ENCODE measurements at places on chromosomes 5 and 9.

DNA sequence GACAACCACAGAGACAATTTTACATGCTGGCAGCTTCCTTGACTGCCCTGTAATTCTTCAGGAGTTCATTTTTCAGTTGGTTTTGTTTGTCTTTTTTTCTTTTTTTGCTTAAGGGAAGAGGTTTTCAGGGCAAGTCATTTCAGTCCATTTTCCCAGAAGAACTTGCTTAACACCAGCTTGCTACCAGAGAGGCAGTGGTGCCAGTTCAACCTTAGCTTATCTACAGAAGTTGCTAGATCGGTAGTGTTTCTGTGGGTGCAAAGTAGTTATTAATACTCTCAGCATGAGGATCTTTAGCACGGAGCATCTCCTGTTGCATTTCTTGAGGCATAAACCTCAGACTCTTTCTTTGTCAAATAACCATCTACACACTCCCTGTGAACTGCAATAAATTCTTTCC lies 1.1 kb downstream of the SPEF2 start:
- DNase-seq: no peak

GRCh38 chr9:99015890-99016289 lies 72.2 kb downstream of the COL15A1 start:
- DNase-seq: no peak

- no peak for DNase-seq
These were observed 73.7 kb downstream of the SLC38A9 start for GRCh38 chr5:55638455-55638854.

DNA sequence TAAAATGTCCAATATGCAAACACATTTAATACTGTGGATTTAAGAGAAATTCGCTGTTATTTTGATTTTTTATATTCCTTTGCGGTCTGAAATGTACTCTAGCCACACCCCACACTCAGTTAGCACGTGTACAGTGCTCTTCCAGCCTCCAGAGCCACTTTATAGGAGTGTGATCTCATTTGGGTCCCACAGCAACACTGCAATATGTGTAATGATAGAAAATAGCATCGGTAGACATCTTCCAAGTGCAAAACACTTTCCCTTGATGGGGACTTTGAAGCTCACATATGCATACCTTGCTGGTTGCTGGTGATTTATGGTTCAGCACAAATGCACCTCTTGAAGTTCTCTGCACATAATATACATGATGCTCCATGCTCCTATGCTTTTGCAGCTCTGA lies 148.3 kb downstream of the GAS1 start:
- DNase-seq: no peak

DNA sequence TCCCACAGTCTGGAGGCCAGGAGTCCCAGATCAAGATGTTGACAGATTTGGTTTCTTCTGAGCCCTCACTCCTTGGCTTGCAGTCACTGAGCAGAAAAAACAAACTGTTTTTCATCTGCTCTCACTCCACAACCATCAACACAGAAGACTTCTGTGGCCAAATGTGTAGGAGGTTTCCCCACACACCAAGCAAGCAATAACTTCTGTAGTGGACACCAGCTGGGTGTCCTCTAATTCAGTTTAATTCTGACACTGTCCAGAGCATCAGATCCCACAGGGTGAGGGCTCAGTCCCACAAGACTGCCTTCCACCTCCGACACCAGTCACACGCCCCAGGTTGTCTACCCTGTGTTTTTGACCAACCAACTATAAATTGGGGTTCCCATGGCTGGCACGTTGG lies 209.9 kb downstream of the AOPEP start:
- no peak for DNase-seq

DNA sequence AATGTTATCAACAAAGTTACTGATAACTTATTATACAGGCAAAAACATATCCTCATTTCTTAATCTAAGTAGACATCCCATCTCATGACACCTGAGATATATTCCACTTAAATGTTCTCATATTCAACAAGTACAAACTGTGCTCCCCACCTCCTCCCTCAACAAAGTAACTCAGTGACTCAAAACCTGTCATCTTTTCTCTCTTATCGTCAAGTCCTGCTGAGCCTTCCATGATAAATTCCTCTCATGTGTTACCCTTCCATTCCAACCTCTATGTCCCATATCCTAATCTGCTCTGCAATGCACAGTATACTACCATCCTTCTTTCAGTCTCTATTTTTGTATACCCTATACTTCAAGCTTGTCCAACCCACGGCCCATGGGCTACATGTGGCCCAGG lies 13.6 kb downstream of the RNF145 start:
- DNase-seq: no peak

DNA sequence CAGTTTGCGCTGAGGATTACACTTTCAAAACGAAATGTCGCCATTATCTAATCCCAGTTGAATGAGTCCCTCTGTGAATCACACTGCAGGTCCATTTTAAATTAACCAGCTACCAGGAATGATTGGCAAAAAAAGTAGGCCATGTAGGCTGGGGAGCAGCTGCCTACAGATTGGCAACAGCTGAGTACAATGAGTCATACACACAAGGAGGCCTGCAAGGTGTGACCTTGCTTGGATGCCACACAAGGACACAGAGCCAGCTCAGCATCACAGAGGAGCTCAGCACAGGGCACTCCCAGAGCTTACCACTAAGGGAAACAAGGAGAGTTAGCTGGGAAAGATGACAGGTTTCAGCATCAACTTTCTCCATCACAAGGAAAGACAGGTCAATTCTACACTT lies 12.9 kb downstream of the HAVCR1 start:
- DNase-seq: no peak

DNA sequence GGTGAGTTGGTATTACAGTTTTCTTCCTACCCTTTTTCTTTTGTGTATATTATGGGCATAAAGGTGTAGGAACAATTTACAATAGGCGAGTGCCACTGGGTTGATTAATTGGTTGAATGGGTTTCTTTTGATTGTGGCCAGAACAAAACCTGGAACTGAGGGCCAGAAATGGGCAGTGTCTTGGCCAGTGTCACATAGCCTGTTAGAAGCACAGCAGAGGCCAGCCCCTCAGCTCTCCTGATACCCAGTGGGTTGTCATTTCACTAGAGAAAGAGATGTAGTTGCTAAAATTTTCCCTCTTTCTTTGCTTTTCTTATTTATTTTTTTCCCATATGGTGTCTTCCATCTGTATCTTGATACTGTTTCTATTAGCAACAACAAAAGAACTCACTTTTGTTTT lies 38.8 kb upstream of the SEMA6A start:
- no peak for DNase-seq

DNA sequence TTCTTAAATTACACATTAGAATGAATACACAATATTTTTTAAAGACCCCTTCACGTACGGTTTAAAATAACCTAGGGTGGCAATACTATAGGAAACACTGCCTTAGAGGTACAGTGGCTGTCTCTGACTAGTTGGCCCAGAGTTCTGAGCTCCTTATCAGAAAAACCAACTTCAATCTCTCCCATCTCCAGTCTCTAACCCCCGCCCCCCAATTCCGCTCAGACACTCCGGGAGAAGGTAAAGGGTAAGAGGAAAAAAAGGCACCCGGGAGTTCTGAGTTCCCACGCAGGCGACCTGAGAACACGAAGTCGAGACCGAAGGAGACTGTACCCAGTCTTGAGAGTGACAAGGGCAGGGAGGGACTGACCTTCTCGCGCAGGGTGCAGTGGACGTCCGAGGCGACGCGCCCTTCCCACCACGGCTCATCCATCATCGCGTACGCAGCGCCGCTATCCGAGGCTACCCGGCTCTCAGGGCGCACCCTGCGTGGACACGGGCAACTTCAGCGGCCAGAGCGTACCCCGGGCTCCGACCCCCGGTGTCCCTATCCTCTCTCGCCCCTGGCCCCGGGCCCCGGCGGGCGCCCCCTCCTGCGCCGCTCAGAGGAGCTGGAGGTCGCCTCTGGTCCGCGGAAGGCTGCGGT lies 752 bp downstream of the CCNJL start:
- peak; percentile 13 for DNase-seq

- DNase-seq: no peak
These were observed 21.1 kb downstream of the EXOSC2 start for GRCh38 chr9:130714586-130715110.

DNA sequence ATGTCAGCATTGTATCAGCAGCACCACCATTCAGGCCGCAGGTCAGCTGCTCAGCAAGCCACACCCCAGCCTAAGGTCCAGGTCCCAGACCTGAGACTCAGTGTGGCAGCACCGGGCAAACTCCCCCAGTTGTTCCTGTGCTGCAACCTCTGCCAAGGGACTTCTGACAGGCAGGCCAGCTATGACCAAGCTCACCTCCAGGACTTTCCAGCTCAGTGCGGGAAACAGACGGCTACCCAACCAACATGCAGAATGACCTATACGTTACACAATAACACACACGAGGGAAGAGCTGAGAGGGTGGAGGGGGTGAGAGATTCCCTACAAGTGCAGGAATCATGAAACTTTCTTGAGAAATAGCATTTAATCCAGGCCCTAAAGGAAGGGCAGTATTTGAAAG lies 143.7 kb downstream of the FSTL4 start:
- no peak for DNase-seq
